IPS-NIHi11 (cell line): ENCODE measurements at places on chromosomes 7 and 10.

GRCh38 chr7:22853674-22854157, 31.1 kb upstream of the TOMM7 start:
- DNase-seq = no peak

- DNase-seq = no peak
These were observed 271.9 kb downstream of the KIF20B start for GRCh38 chr10:89973326-89973725.

DNA sequence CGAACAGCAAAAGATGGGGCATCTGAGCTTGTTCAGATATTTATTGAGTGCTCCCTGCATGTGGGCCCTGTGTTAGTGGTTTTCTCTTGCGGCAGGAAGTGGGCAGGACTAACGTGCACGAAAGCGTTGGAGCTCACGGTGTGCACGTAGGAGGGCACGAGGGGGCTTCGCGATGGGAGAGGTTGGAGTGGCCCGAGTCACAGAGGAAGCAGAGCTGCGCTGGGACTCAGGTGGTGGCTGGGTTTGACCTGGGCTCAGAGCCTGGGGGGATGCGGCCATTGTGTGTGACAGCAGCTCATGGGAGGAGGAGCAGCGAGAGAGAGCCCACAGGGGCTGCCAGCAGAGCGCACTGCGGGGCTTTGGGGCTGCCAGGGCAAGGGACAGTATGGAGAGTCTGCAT, 7.7 kb downstream of the ZSCAN25 start:
- no peak for DNase-seq

- DNase-seq = no peak
These were observed 842 bp downstream of the SEMA3A start for GRCh38 chr7:84193747-84194146.

DNA sequence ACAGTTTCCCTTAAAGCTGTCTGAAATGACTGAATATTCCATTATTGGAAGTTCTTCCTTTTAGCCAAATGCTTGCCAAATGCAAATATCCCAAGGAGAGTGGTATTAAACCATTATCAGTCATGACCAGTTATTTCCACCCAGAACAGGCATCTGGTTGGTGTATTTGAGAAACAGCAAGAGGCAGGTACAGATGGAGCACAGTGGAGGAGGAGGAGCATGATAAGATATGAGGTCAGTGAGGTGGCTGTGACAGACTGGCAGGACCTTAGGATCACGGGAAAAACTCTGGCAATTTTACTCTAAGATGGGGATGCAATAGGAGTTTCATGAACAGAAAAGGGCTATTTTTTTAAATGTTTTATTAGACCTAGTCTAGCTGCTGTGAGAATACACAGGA, 6.4 kb downstream of the HEPACAM2 start:
- no peak for DNase-seq

DNA sequence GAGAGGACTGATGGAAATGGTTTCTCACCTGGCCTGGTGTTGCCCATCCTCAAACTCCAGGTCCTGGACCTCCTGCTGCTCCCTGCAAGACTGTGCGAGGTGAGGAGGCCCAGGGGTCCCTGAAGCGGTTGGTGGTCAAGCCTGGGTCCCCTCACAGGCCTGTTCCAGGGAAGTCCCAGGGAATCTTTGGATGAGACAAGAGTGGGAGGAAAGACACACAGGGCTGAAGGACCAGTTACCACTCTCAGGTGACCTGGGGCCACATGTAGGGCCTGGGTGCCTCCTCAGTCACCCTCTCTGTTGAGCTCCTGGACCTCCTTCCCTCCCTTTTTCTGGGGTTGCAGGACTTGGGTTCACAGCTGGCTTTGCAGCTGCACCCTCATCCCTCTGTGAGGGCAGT, 42.6 kb upstream of the CXCL12 start:
- DNase-seq = no peak

DNA sequence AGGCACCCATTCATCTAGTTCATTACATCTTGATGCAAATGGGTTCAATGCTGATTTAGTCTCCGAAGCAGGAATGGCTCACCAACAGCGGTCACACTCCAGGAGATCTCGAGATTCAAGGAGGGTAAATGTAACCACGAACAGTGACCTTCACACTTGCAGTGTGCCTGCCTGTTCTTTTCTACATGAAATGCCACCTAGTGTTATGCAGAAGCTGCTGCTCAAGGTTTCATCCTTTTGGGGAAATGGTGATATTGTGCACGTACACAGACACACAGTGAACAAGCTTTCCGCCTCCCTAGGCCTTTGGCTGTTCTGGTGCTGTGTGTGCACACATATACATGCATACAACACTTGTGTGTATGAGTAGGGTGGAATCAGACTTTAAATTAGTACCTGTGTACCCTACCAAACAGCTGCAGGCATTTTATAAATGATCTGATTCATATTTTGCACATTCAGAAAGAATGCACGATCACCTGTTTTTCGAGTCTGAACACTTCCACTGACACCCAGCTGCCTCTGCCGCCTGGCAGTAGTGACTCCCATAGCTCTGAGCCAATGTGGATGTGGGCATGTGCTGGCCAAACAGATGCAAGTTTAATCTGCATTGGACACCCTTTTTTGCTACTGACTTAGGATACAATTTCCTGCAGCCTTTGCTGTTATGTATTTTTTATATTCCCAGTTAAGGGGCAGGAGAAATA, 100.5 kb downstream of the TACC2 start:
- DNase-seq = no peak
